Lower lobe of right lung (tissue), 2 donors: ENCODE measurements at places on chromosomes 2 and 18. TPM values are rescaled to one million over a fixed set of nuclear protein-coding genes. Genes with fewer than 3 reads are reported as not detected.

- no peak for DNase-seq
Observed at GRCh38 chr2:186561467-186562208, 28.2 kb upstream of the ITGAV start.

- DNase-seq: no peak
Observed at GRCh38 chr18:8868276-8868675, 162.9 kb downstream of the MTCL1 start.

- no peak for DNase-seq
Observed at GRCh38 chr2:655626-656025, 21.6 kb downstream of the TMEM18 start.

- DNase-seq: no peak
Observed at GRCh38 chr2:3504741-3505140, 14.6 kb downstream of the ADI1 start.

- no peak for DNase-seq
Observed at GRCh38 chr18:58104096-58104495, 60.1 kb downstream of the NEDD4L start.

DNA sequence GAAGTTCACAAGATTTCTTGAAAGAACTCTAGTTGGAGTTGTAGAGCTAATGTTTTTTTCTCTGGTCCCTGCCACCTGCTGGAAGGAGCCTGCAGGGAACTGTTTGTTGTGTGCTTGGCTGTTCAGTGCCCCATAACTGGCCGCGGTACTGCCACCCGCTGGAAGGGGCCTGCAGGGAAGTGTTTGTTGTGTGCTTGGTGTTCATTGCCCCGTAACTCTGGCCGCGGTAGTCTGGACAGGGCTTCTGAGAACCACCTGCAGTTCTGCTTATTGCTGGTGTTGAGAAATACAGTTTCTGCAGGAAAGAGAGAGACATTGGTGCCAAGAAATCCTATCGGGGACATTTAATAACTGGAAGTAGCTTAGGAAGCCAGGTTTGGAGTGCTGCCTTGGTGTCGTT is 58.1 kb downstream of the AGAP1 start:
- peak; percentile 60 for DNase-seq

DNA sequence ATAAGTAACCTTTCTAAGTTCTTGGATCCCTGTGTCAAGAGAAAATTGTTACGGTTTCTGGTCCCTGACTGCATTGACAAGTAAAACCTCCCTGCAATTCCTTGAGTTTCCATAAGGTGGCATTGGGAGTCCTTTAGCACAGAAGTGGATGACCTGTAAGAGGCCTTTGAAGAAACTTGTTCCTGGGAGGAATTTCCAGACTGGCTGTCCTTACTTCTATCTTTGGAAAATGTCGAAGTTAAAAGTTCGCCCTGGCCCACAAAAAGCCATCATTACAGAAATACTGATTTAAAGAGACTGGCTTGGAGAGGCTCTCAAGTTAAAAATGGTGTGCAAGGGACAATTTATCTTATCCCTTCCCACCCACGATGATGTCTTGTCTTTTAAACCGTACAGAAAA is 218.4 kb downstream of the CDH20 start:
- no peak for DNase-seq

DNA sequence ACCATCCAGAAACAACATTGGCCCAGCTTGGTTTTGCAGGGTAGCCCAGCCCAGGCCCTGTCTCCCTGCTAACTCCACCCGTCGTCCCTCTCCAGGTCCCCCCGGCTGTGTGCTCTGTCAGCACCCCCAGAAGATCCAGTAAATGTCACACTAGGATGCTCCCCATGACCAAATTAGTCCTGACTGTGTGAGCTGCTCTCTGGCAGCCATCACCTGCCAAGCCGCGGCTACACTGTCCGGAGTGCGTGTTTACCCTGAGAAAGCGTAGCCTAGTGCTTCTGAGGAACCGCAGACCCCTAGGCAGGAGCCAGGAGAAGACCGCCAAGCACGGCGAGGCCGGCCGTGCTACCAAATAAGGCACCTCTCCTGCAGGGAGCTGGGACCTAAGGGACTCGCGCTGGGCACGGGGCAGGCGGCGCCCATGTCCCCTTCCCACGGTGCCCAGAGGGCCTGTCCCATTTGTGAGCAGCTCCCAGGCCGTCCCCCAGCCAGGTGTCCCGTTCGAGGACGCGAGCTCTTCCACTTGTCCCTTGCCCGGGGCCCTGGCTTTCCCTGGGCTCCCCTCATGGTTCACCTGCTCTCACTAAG is 849.9 kb downstream of the RNF144A start:
- DNase-seq: no peak

GRCh38 chr2:222289278-222290160 is 9.3 kb downstream of the PAX3 start:
- no peak for DNase-seq

GRCh38 chr2:6353669-6354068 is 512.0 kb downstream of the CMPK2 start:
- DNase-seq: no peak

DNA sequence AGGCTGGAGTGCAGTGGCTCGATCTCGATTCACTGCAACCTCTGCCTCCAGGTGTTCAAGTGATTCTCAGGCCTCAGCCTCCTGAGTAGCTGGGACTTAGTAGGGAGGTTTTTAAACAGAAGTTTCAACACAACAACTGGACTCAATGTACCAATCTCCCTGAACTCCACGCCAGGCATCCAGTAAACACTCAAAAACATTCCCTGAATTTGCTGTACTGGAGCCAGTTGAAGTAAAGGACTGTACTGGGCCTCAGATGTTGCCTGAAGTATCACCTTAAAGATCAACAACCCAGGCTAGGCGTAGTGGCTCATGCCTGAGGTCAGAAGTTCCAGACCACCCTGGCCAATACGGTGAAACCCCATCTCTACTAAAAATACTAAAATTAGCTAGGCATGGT is 22.4 kb downstream of the RAB1A start:
- DNase-seq: no peak

- no peak for DNase-seq
Observed at GRCh38 chr2:191043438-191043837, 29.5 kb upstream of the STAT1 start.

DNA sequence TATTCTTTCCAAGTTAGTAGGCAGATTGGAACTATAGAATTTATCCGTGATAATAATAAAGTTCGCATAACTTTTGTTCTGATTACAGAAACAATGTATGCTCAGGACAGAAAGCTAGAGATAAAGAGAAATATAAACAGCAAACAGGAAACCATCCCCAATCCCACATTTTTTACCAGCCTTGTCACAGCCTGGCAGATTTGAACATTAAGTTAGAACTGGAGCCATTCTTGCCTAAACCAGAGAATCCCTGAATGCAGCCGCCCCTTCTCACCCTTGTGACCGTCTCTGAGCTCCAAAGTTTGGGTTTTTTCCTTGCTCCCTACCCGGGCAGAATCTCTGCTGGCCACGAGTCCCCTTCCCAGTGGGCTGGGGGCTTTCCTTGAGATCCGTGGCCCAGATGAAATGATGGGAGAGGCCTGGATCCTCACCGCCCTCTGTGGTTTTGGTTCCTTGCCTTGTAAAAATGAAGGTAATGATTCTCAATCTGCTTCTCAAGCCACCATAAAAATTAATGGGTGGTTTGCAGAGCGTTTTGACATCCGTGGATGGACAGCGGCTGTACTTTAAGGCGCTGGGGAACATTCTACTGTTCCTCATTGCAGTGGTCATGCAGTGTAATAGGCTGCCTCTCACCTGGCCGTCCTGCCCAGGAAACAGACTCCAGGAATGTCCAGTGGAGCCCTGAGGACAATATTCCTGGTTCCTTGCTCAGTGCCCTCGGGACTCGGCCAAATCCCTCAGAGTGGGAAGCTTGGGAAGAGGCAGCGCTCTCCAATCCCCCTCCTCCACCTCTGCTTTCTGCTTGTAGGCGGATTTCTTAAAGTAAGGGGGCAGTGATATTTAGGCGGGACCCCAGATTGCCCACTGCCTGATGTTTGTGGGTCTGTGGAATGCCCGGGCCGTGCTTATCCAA is 1.6 kb downstream of the SH3BP4 start:
- peak; percentile 36 for DNase-seq

GRCh38 chr2:170747921-170748320 is 22.3 kb upstream of the ERICH2 start:
- no peak for DNase-seq

GRCh38 chr18:34358923-34359322 is 134.2 kb upstream of the NOL4 start:
- DNase-seq: no peak

DNA sequence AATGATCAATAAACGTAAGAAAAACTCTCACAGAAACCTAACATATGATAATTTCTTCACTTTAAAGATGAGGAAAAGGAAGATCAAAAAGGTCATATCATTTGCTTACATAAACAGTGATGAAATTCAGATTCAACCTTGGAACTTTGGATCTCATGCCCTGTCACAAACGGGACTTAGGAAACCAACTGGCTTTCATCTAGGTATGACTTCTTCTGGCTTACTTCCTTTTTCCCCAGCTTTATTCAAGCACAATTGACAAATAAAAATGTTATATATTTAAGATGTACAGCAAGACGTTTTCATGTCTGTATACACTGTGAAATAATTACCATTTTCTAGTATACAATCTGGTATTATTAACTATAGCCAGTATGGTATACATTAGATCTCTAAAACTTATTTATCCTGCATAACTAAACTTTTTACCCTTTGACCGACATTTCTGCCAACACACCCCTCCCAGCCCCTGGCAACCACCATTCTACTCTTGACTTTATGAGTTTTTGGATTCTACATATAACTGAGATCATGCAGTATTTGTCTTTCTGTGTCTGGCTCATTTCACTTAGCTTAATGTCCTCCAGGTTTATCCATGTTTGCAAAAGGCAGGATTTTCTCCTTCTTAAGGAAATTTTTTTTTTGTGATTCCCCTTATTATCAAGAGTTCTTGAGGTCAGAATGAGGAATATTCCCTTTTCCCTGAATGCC is 46.0 kb upstream of the COBLL1 start:
- no peak for DNase-seq

DNA sequence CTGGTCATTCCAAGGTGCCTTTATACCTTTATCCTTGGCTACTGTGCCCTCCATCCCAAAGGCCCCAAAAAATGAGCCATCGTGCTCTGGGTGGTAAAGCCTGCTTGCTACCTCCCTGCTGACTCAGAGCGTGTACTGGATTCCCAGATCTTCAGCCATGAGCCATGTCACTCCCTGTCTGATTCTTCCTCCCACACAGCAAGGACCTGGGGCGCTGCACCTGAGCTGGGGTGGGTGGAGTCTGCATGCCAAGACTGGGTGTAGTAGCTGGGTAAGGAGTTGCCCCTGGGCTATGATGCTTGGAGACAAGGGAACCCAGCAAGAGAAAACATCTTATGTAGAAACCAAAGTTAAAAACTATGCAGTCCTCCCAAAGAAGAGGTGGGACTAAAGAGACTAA is 37.2 kb upstream of the APCDD1 start:
- DNase-seq: no peak

DNA sequence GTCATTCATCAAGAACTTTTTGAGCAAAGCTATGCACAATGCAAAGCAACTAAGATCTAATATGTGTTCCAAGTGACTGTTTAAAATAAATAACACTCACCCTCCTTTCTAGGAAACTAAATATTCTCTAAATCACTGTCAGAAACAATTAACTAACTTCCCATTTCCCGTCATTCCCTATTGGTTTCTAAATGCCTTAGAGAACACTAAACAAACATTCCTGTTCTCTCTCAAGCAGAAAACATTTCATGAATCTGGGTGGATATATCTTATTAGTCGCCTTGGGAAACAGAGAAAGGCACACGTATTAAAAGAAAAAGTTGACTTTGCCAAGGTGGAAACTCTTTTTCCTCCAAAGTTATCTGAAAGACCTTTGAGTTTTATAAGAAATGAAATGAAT is 735.2 kb downstream of the MBD2 start:
- no peak for DNase-seq

DNA sequence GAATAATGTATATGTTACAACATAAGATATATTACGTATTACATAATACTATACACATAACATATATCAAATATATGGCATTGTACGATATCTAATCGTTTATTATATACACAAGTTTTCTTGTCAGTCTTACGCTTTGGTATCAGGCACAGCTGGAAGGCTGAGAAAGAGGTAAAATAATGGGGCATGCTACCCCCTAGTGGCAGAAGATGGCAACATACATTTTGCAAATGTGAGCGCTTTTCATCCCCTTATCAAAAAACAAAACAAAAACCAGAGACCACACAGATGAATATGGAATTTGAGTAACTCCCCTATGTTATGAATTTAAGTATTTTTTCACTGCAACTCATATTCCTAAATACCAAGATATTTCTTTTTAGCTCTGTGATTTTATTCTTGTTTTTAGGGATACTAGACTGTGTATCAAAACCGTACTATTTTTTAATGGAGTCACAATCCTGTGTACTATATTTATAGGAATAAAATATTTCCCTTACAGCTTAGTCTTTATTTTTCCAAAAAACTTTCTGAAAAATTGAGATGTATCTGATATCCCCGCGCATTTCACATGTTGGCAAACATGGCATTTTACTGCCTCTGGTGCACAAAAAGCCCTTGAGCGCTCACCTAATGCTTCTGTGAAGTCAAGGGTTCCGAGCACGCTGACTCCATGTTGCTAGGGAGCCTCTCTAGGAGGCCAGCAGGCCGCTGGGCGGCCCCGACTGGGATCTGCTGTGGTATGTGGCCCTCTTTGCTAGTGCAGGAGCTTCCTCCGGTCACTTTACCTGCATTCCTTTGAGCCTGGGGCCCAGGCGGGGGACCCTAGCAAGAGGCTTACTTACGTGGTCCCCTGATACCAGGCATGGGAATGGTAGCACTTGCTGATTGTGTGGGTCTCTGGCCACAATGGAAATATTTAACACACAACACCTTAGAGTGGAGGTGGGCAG is 62.5 kb downstream of the SLC4A3 start:
- no peak for DNase-seq

DNA sequence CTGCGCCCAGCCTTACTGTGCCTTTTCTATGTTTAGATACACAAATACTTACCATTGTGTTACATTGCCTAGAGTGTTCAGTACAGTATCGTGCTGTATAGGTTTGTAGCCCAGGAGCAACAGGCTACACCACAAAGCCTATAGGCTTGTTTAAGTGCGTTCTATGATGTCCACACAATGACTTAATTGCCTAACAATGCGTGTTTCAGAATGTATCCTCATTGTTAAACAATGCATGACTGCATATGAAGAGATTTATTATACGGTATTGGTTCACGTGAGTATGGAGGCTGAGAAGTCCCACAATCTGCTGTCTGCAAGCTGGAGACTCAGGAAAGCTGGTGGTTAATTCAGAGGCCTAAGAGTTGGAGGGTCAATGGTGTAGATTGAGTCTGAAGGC is 46.1 kb upstream of the MGAT4A start:
- DNase-seq: no peak

GRCh38 chr2:172821370-172822338 is 86.0 kb downstream of the RAPGEF4 start:
- no peak for DNase-seq

GRCh38 chr2:233436191-233436581 is 81.9 kb downstream of the DGKD start:
- no peak for DNase-seq

GRCh38 chr18:12014086-12014485 is 32.8 kb downstream of the IMPA2 start:
- DNase-seq: peak; percentile 34

- peak; percentile 76 for DNase-seq
Observed at GRCh38 chr2:241507430-241508239, 749 bp downstream of the STK25 start.

Gene FAP
- 3.4 TPM for total RNA-seq

Gene CFC1B
- not detected for total RNA-seq

Gene HTRA2
- 34.3 TPM for total RNA-seq

Gene BCL2L11
- total RNA-seq: 23.7 TPM

Gene DCC
- total RNA-seq: 4.5 TPM

Gene GALNT5
- 33.9 TPM for total RNA-seq

Gene PSD4
- 43.2 TPM for total RNA-seq

Gene LYG1
- 1.0 TPM for total RNA-seq
